ENCODE measurements at places on chromosomes 1 and 21. TPM values are rescaled to one million over a fixed set of nuclear protein-coding genes. Genes with fewer than 3 reads are reported as not detected.

The FASLG gene
- not detected for total RNA-seq

The S100B gene
- total RNA-seq = 37.3 TPM

The TFF2 gene
- not detected for total RNA-seq

The CCDC27 gene
- not detected for total RNA-seq

The OR2T11 gene
- total RNA-seq = not detected

GRCh38 chr1:69814926-69815325 lies 247.2 kb downstream of the LRRC7 start:
- H3K27ac ChIP-seq = no peak overlapping the region
- no peak overlapping the region for H3K4me3 ChIP-seq
- no peaks in the 10 kb centered on the region for H3K36me3 ChIP-seq
- no peaks in the 10 kb centered on the region for H3K27me3 ChIP-seq
- no peak for DNase-seq

The SPATA45 gene
- 0.68 TPM for total RNA-seq

DNA sequence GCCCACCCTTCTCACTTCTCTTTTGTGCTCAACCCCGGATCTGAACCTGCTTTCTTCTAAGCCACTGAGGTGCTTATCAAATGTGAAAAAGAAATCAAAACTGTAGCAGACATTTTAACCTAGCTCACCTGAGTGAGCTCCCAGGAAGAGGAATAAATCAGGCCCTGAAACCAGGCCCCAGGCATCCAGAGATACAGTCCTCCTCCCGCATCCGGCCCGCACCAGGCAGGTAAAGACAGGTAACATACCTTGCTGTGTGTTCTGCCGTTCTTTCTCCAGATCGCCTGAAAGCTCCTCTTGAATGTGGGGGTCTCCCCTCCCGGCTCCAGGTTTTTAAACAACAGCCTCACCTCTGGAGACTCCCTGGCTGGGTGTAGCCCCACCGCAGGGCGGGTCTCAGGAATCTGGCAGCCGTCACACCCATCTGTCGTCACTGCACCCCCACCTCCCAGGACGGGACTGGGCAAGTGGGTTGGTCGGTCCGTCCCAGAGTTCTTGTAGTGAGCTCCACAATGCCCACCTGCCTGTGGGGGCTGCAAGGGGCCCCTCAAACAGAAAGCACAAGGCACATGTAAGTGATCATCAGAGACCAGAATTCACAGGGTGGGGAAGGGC lies at the start of gene LAMB3:
LAMB3 (minus strand) TSS at position 305 of the 615 bp plus-strand sequence. CDS start 1,481 bp downstream, outside the sequence.
- H3K4me3 ChIP-seq = no peak within 1 kb of the TSS
- H3K27me3 ChIP-seq = no peaks in the 10 kb centered on the region
- no peaks in the 10 kb centered on the region for H3K36me3 ChIP-seq
- no peak for DNase-seq
- H3K4me1 ChIP-seq = no peaks in the 10 kb centered on the region
- peak within 1 kb of the TSS; percentile 95 for H3K27ac ChIP-seq
